ENCODE measurements at places on chromosomes 13 and 19. TPM values are rescaled to one million over a fixed set of nuclear protein-coding genes. Genes with fewer than 3 reads are reported as not detected.
A peak's percentile ranks its signal among the peaks of the same experiment; 100 is the strongest.

B3GLCT gene
- 6.2 TPM for total RNA-seq

FXYD3 gene
- not detected for total RNA-seq

COX7A1 gene
- not detected for total RNA-seq

ZNF582 gene
- total RNA-seq: 1.3 TPM

CAMSAP3 gene
- total RNA-seq: 0.24 TPM

DIRAS1 gene
- total RNA-seq: 0.48 TPM

KIR2DL3 gene
- 40.7 TPM for total RNA-seq

JUND gene
- 1,182 TPM for total RNA-seq

SLC7A9 gene
- total RNA-seq: 0.75 TPM

- no peak overlapping the region for H3K4me3 ChIP-seq
- no peaks in the 10 kb centered on the region for H3K27me3 ChIP-seq
- no peak for DNase-seq
- no peaks in the 10 kb centered on the region for H3K36me3 ChIP-seq
These were observed 1653.4 kb downstream of the SLITRK5 start for GRCh38 chr13:89324582-89324981.

DNA sequence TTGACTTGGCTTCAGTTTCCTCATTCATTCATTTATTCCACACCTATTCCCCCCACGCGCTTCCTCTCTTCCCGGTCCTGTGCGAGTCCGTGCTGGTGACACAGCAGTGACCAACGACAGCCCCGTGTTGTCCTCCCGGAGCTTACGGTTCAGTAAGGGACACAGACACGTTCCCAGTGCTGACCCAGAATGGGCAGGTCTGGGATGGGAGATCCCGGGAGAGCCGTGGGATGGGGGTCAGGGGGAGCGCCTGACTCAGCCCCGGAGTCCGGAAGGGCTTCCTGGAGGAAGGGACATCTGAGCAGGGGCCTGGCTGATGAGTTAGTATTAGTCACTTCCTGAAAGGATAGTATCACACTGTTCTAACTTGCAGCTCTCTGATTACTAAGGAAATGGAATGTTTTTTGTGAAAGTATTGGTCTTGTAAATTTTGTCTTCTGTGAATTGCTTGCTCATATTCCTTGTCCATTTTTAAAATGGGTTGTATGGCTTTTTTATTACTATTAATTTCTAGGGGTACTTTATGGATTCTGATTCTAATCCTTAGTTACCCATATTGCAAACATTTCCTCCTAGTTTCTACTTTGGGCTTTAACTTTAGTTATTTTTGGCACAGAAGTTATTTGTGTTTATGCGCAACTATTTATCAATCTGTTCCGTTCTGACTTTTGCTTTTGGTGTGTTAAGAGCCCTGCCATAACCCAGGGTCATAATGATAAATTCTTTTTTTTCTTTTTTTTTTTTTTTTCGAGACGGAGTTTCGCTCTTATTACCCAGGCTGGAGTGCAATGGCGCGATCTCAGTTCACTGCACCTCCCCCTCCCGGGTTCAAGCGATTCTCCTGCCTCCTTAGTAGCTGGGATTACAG lies 708 bp upstream of the ERCC1 start:
- H3K4me1 ChIP-seq: peaks cover 44% of the 10 kb centered on the region
- H3K27ac ChIP-seq: peak overlapping the region; percentile 84
- DNase-seq: peak; percentile 59
- H3K36me3 ChIP-seq: no peaks in the 10 kb centered on the region
- no peaks in the 10 kb centered on the region for H3K27me3 ChIP-seq
- H3K4me3 ChIP-seq: peak overlapping the region; percentile 78

DNA sequence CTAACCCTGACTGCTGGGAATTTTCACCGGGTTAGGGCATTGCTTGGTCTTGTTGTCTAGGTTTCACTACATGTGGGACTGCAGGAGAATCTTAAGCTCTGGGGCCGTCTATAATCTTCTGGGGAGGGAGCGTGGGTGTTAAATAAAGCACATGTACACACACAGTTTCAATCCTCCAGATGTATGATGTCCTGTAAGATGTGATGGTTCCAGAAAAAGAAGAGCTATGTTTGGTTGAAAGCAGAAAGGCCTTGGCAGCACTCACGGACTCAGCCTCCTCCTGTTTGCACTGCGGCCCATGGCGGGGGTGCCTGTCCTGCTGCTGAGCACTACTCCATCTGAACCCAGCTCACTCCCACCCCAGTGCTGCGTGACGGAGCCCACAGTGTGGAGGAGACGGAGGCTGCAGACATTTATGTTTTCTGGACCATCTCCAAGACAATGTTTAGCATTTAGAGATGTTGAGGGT lies 343.5 kb downstream of the TEX29 start:
- H3K36me3 ChIP-seq: no peaks in the 10 kb centered on the region
- no peak overlapping the region for H3K4me3 ChIP-seq
- no peaks in the 10 kb centered on the region for H3K27me3 ChIP-seq
- no peaks in the 10 kb centered on the region for H3K4me1 ChIP-seq

GRCh38 chr19:29308977-29309590 lies 96.1 kb upstream of the UQCRFS1 start:
- DNase-seq: no peak
- no peak overlapping the region for H3K4me3 ChIP-seq
- H3K27me3 ChIP-seq: no peaks in the 10 kb centered on the region
- no peaks in the 10 kb centered on the region for H3K36me3 ChIP-seq

GRCh38 chr13:19695428-19695827 lies 62.0 kb downstream of the MPHOSPH8 start:
- no peak overlapping the region for H3K27ac ChIP-seq
- DNase-seq: no peak
- H3K4me3 ChIP-seq: no peak overlapping the region
- H3K4me1 ChIP-seq: no peaks in the 10 kb centered on the region
- H3K36me3 ChIP-seq: peaks cover 8% of the 10 kb centered on the region
- H3K27me3 ChIP-seq: no peaks in the 10 kb centered on the region

DNA sequence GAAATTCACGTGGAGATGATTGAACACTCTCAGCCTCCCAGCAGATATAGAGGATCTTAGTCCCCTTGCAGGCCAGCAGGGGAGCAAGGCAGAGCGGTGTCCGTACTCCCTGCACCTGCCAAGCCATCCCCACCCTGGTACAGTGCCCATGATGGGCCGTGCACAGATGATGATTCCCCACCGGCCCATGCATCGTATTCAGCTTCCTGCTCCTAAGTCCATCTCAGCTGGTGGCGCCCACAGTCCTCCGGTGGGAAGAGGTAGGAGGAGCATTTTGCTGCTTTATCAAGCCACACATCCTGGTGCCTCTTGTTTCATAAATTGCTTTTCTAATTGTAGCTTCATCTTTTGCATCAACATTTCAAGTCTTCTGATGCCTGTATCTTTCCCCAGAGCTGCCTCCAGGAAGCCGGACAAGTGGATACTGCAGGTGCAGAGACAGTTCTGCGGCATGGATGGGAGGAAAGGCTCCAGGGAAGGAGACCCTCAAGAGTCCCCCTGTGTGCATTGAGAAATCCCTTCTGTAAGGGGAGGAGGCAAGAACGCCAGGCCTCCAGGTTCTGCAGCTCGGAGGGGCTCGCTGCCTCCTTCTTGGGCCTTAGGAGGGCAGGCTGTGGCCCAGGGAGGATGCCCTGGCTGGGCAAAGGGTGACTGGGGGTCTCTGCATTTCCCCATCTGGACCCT lies 55.3 kb downstream of the F2RL3 start:
- H3K27me3 ChIP-seq: no peaks in the 10 kb centered on the region
- no peaks in the 10 kb centered on the region for H3K4me1 ChIP-seq
- H3K27ac ChIP-seq: no peak overlapping the region
- no peaks in the 10 kb centered on the region for H3K36me3 ChIP-seq

DNA sequence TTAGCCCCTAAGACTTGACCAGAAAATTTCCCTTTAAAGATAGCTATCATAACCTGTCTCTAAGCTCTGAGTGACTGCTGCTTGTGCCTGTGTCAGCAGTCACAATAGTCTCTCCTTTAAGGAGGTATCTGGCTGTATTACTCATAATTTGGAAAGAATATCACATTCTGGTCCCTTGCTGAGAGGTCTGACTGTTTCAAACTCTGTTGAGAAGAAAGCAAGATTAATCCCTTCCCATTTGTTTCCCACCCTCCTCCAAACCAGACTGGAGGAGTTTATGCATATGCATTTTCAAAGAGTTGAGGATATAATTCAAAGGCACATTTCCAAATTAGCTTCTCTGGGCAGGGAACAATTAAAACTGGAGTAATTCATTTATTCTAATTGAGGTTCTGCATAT lies 2.3 kb downstream of the HTR2A start:
- H3K36me3 ChIP-seq: no peaks in the 10 kb centered on the region
- no peak for DNase-seq
- H3K27me3 ChIP-seq: peaks cover 13% of the 10 kb centered on the region

DNA sequence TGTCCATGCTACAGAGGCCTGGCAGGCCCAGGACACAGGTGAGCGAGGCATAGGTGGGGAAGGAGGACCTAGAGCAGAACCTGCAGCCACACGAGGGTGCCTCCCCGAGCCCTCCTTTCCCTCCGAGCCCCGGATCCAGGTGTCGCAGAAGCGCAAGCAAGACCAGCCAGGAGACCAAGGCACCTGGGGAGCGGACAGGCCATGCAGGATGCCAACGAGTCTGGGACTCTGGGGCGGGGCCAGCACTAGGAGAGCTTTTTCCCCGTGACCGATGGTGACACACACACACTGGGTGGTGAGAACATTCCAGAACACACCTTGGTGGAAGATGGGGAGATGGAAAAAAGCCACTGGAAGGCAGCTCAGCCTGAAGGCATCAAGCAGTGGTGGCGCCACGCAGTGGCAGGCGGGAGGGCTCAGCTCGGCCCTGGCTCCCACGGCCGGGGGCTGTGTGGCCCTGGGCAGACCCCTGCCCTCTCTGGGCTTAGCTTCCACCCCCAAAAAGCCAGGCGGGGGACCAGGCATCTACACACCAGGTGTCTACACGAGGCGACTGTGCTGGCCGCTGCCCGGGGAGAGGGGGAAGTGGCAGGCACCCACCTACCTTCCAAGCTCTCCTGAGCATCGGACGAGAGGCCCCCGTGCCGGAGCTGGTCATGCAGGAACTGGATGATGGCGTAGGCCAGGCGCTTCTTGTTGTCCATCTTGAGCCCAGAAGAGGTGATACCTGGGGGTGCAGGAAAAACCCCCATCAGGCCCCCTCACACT lies 14.5 kb downstream of the SGTA start:
- no peak for DNase-seq
- peaks cover 25% of the 10 kb centered on the region for H3K36me3 ChIP-seq
- H3K27me3 ChIP-seq: no peaks in the 10 kb centered on the region
- H3K27ac ChIP-seq: no peak overlapping the region
- peaks cover 7% of the 10 kb centered on the region for H3K4me1 ChIP-seq

- no peak for DNase-seq
- no peak overlapping the region for H3K27ac ChIP-seq
- no peaks in the 10 kb centered on the region for H3K36me3 ChIP-seq
These were observed 35.6 kb downstream of the CCDC169 start for GRCh38 chr13:36261976-36262375.

GRCh38 chr19:37719111-37719926 lies at the start of gene ZNF607:
ZNF607 (minus strand) TSS chr19:37719761; CDS start chr19:37711618, 8,143 bp downstream.
- peak within 1 kb of the TSS; percentile 75 for H3K4me3 ChIP-seq
- no peaks in the 10 kb centered on the region for H3K36me3 ChIP-seq
- H3K27ac ChIP-seq: peak within 1 kb of the TSS; percentile 65
- H3K27me3 ChIP-seq: no peaks in the 10 kb centered on the region
- peaks cover 13% of the 10 kb centered on the region for H3K4me1 ChIP-seq

- no peaks in the 10 kb centered on the region for H3K36me3 ChIP-seq
- DNase-seq: no peak
- H3K27ac ChIP-seq: no peak overlapping the region
- H3K27me3 ChIP-seq: no peaks in the 10 kb centered on the region
- H3K4me1 ChIP-seq: no peaks in the 10 kb centered on the region
These were observed 123.6 kb downstream of the NALCN start for GRCh38 chr13:101292711-101293110.
